ENCODE measurements at places on chromosomes 12 and 14. TPM values are rescaled to one million over a fixed set of nuclear protein-coding genes. Genes with fewer than 3 reads are reported as not detected.

CISTR gene
- not detected for total RNA-seq

RHEBL1 gene
- total RNA-seq: 1.4 TPM

GLT1D1 gene
- total RNA-seq: 1.7 TPM

C14orf132 gene
- 14.0 TPM for total RNA-seq

SLC8A3 gene
- 1.6 TPM for total RNA-seq

SYCP3 gene
- not detected for total RNA-seq

LIN52 gene
- total RNA-seq: 5.7 TPM

SLC17A8 gene
- not detected for total RNA-seq

OR6C68 gene
- not detected for total RNA-seq

CEP290 gene
- total RNA-seq: 5.8 TPM

RIMBP2 gene
- 1.5 TPM for total RNA-seq

FAM222A gene
- 6.9 TPM for total RNA-seq

ACSS3 gene
- 8.6 TPM for total RNA-seq

COQ10A gene
- total RNA-seq: 5.7 TPM

SLC39A5 gene
- total RNA-seq: not detected

SRSF9 gene
- total RNA-seq: 80.7 TPM

OR9K2 gene
- not detected for total RNA-seq

IPO4 gene
- 31.0 TPM for total RNA-seq

TAS2R8 gene
- not detected for total RNA-seq

STYK1 gene
- total RNA-seq: 2.5 TPM

SERPINA4 gene
- not detected for total RNA-seq

SERPINA12 gene
- total RNA-seq: 345 TPM

SLC7A8 gene
- total RNA-seq: 53.3 TPM

PXN gene
- 46.8 TPM for total RNA-seq

WASHC3 gene
- total RNA-seq: 40.4 TPM

RTL1 gene
- total RNA-seq: not detected

GPR132 gene
- 1.0 TPM for total RNA-seq

AMIGO2 gene
- total RNA-seq: 3.0 TPM

OTX2 gene
- total RNA-seq: not detected

LRRC10 gene
- not detected for total RNA-seq

CLEC2A gene
- total RNA-seq: 60.8 TPM

KLRG1 gene
- 0.34 TPM for total RNA-seq

DENR gene
- total RNA-seq: 22.1 TPM

TAS2R14 gene
- total RNA-seq: 1.3 TPM

SYT1 gene
- total RNA-seq: 0.49 TPM
